ENCODE measurements at places on chromosomes 4 and X.

- no peak for DNase-seq
Observed at GRCh38 chr4:3426465-3427133, 15.2 kb upstream of the HGFAC start.

- no peak for DNase-seq
Observed at GRCh38 chr4:145797278-145797677, 117.3 kb downstream of the C4orf51 start.

DNA sequence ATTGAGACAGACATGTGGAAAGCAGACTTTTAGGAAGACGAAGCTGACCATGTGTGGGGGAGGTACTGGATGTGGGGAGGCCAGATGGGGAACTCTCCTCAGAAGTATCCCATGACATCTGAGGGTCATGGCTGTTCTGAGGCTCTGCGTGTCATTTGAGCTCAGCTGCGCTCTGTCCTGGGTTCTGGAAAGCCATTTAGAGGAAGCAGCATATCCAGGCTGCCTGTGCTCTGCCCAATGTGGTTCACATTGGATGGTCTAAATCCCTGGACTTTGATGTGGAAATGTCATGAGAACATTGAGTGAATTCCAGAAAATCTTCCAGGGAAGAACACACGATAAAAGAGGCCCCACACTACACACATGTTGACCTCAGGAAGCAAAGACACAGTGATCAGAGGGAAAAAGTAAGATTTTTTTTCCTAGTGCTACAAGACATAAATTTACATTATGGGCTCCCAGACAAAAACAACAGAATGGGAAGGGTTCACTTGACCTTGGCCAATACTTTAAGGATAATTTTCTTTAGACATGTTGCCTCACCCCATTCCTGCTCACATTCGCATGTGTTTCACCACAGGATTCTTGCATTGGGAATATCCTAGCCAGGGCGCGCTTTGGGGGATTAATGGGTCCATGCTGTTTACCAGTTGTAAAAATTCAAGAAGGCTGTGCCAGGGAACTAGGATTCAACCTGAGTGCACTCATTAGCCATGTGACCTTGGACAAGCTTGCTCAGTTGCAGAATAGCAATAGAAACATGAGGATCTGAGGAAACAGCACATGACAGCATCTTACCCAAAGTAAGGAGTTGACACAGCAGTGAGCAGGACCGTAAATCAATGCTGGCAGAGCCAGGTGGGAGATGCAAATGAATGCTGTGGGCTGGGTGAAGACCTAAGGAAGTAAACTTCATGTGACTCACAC, 73.2 kb upstream of the C1QTNF7 start:
- no peak for DNase-seq

DNA sequence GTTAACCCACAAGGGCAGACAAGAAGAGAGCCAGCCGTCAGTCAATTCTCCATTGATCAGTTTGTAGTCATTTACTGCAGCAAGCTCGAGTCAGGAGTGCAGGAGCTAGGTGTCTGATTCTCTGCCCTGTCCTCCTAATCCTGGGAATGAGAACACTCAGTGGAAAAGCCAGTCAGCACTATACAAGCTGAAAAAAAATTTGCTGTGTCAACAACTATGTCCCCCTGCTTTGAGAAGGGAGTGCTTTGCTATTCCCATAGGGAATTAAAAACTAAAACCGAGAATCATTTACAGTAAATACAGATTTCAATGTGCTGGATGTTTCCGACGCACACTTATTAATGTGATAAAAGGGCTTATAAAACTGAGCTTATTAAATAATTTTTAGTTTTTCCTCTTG, 84.2 kb downstream of the GRIA2 start:
- DNase-seq, result no peak

DNA sequence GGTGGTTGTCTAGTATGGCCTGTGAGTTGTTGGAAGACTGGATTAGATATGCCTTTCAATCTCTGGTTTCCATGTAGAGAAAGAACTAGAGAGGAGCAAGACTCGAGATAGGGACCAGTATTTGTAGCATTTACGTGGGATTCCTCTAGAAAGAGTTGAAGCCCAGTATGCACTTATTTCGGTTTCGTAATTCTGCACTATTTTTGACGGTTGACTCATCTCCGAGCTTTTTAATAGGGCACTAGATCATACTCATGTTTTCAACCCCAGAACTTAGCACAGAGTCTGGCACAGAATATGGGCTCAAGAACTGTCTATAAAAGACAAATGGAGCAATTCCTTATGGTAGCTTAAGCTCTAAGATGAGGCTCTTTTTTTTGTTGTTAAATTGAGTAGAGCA, 15.7 kb downstream of the HELT start:
- DNase-seq, result no peak

- DNase-seq, result no peak
Observed at GRCh38 chr4:95304898-95305297, 243.9 kb downstream of the UNC5C start.

- no peak for DNase-seq
Observed at GRCh38 chr4:48241731-48242130, 27.9 kb downstream of the TEC start.

- DNase-seq, result no peak
Observed at GRCh38 chr4:68184923-68185322, 55.3 kb upstream of the TMPRSS11F start.

- no peak for DNase-seq
Observed at GRCh38 chrX:31070057-31070468, 1.8 kb downstream of the FTHL17 start.

GRCh38 chr4:13088726-13089658, 395.1 kb downstream of the RAB28 start:
- no peak for DNase-seq

- DNase-seq, result no peak
Observed at GRCh38 chrX:148185631-148186030, 204.5 kb downstream of the FMR1NB start.

DNA sequence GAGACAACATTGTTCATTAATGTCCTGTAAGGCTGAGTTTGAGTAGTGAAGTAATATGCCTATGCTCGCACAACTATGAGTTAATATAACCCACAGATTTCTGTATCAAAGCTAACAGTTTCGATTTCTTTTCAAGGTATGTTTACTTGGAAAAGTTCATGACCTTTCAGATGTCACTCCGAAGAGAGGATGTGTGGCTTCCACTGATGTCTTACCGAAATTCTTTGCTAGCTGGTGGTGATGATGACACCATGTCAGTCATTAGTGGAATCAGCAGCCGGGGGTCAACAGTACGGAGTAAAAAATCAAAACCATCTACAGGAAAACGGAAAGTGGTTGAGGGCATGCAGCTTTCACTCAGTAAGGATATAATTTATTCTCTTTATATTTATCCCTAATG, 124.9 kb downstream of the STAG2 start:
- no peak for DNase-seq

- DNase-seq, result peak; percentile 56
Observed at GRCh38 chrX:102712216-102712966, at the start of gene GPRASP2. Gene GPRASP2, plus strand, starts transcription at chrX:102712448. Its CDS starts 2,422 bp downstream, at chrX:102714870.

DNA sequence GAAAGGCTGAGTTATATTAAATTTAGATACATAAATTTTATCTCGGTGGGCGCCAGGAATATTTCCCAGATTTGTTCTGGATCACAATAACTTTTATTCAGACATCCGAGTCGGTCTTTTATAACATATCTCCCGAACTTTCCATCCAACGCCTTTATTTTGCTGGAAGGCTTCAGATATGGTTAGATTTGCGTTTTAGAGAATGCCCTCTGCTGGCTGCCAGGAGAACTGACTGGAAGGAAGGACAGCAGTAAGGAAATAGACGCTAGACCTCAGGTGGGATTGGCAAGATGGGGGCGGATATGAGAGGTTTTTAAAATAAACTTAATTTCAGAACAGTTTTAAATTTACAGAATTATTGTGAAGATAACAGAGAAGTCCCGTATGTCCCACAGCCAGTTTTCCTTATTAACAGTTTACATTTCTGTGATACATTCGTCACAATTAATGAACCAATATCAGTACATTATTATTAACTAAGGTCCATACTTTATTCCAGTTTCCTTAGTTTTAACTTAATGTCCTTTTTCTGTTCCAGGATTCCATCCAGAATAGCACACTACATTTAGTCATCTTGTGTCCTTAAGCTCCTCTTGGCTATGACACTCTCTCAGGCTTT, 4.6 kb upstream of the KANTR start:
- DNase-seq, result peak; percentile 47

DNA sequence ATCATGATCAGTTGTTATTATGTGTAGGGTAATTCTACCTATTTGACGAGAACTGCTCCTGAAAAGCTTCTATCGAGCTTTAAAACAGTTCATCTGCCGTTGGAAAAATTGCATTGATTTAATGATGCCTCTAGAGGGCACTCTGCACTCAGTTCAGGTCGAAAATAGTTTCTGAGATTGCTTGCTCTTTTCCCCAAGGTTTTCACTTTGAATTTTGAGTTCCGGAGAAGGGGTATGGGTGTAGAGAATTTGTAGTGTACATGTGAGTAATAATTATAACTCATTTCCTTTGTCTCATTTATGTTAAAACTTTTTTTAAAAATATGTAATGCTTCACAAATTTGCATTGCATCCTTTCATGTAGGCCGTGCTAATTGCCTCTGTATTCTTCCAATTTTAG, 28.4 kb upstream of the TNIP3 start:
- peak; percentile 13 for DNase-seq

DNA sequence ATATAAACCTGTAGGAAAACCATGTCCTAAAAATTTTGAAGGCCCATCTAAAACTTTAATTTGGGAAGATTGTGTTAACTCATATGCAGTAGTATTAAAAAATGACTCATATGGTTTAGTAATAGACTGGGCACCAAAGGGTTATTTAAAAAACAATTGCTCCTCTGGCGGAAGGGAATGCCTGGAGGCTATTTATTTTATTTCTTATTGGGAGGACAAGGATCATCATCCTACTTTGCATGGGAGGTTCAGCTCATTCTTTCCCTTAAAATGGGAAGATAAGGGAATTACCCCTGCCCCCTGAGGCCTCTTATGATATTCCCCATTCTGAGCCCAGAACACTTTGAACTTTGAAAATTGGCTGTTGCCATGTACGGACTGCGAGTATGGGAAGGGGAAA, 29.7 kb upstream of the MGST2 start:
- no peak for DNase-seq

DNA sequence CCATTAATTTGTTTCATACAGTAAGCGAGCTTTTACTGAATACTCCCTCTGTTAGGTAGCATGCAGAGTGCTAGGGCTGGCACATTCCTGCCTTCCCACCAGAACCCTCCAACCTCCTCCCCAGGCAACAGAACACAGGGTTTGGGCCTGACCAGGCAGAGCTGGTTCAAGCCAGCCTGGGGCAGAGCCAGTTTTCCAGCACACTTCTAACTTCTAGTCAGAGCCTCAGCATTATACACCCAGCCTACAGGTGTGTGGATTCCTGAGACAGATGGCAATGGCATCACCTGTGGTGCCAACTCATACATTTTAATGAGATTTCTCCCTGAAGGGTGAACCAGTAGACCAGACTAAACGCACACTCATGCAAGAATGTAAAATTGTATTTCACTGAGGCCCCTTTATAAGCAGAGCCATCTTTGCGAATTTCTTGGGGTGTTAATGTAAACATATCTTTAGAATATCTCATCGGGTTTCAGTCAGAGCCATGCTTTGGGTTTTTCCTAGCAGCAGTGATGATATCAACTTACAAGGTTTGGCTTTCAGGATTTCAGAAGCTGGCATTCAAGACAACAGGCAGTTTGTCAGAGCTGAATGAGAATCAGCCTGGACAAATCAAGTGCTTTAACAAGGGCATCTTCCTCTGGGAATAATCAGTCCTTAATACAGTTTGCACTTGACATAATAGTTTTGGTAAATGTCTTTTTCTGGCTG, 92.0 kb downstream of the GATB start:
- no peak for DNase-seq

DNA sequence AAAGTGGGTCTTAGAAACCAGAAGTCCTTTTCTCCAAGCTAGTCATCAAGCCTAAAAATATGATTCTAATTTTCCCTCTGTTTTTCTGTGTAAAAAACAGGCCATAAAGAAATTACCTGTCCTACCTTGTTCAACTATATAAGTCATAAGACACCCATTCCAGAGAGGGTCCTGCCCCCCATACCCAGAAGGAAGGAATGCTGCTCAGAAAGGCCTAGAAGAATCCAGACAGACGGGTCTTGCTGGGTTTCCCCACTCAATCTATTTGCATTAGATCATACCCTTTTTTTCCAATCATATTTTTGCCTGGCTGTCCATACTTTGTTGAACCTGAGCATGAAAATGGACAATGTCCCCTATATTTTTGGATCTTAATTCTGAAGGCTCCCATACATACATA, 16.3 kb upstream of the XAGE2 start:
- DNase-seq, result no peak

DNA sequence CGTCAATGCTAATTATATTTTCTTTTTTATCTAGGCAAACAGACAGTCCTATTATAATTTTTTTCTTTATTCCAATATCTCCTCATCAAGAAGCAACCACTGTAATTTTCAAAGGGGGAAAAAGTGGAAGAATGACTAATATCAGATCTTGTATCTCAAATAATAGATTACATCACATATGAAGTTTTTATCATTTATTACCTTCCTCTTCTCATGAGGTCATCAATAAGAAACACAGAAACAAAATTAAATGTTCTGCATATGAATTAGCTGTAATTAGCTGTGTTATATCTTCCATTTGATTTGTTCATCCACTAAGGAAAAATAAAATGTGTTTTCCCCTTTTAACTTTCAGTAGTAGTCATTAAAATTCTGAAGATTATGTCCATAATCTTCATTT, 14.3 kb downstream of the PRSS12 start:
- no peak for DNase-seq

DNA sequence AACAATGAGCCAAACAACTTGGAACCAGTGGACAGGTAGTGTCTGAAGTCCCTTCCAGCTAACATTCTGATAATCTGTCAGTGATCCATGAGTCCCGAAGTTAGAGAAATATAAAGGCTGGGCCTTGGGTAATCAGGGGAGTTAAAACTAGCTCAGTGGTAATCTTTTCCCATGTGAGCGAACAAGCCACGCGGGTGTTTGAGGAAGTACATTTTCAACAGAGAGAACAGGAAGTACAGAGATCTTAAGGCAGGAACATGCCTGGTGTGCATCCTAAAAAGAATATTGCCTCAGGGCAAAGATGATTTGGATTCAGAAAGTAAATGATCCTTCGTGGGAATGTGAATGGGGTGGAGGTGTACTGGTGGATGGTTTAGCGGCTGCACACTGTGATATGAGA, 42.9 kb downstream of the FNIP2 start:
- DNase-seq, result no peak

- DNase-seq, result peak; percentile 77
Observed at GRCh38 chr4:25767877-25768725, 94.7 kb downstream of the SEL1L3 start.

GRCh38 chr4:52483186-52483890, 175.8 kb downstream of the USP46 start:
- DNase-seq, result no peak

DNA sequence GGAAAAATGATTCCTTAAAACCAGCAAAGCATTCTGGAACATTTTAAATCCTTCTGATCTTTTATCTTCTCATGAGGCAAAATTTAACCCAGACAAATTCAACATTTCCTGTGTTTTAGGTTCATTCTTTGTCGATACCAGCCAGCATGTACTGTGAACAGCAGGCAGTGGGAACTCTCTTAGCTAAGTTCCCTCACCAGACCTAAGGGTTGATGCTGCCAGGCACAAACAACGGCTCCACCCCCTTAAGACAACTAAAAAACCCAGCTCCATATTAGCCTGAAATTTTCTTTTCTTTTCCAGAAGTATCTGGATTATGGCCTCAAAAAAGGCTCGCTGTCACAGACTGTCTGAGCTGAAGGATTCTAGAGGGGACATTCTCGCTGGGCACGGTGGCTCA, 2.4 kb upstream of the RBM47 start:
- DNase-seq, result no peak

Measured in WERI-Rb-1 (cell line).